ENCODE measurements at places on chromosomes 4 and X.
A peak's percentile ranks its signal among the peaks of the same experiment; 100 is the strongest.

DNA sequence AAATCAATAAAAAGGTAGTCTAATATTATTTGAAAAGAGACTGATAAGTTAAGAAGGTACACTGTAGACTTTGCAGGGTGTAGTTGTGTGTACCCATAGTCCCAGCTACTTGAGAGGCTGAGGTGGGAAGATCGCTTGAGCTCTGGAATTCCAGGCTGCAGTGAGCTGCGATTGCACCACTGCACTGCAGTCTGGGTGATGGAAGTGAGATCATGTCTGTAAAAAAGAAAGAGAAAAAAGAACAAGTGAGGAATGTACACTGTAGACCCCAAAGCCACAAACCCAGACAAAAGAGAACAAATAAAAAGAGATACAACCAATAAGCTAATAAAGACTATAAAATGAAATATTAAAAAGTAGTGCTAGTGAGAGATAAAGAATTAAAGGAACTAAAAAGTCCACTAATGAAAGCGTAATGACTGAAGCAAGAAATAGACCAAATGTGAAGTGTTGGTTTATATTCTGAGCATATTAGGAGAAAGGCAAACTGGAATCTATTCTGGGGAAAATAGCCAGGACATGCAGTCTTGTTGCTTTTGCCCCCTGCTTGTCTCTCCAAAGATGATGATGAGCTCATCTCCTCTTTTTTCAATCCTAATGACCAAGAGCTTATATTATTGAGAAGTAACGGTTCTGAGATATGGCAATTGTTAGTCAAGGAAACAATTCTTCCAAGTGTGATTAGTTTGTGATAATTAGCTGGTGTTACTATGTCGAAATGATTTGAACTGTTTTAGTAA, 19.1 kb downstream of the GSX2 start:
- no peak for DNase-seq

GRCh38 chr4:84051639-84052038, 447.5 kb downstream of the NKX6-1 start:
- DNase-seq, result no peak

DNA sequence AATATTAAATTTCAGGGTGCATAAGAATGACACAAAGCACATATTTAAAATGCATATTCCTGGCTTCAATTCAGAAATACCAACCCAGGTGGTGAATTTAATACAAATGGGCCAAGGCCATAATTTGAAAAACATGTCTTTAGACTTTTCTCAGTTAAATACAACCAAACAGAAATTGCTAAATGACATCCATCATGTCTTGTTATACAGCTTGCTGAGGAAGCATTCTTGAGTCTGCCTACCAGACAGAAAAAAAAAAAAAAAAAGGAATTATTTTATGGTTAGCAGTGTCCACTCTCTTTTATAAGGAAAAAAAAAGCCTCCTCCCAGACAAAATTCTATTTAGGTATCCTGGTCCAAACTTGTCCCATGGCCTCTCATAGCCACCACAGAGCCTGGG, 119.1 kb downstream of the PAPSS1 start:
- DNase-seq, result no peak

- no peak for DNase-seq
Measured at GRCh38 chr4:98210281-98210680, 50.9 kb upstream of the RAP1GDS1 start.

DNA sequence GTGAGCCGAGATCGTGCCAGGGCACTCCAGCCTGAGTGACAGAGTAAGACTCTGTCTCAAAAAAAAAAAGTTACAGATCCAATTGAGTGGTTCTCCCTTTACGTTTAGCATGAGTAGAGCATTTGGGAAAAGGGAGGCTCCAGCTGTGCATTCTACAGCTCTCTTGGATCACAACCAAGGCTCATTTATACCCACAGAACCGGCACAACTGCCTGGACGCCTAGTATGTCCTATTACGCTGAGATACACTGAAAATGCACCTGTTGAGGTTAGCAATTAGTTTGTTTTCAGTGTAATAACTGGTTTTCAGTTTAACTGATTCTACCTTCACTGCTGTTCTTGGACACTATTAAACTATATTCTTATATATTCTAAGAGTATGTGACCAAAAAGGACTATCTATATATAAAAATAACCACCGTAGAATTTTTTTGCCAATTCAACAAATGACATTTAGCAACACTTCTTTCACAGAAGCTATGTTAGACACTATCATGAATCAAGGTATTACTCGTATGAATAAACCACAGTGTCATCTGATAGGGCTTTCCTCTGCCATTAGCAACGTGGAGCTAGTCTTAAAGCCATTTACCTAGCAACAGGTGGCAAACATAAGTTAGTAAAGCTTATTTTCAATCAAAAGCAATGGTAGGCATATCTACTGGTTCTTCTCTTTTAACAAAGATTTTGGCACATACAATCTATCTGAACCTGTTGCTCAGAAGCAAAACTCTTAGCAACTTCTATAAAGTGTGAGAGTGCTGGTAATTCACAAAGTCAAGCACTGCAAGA, 3.6 kb downstream of the OTUD4 start:
- no peak for DNase-seq

DNA sequence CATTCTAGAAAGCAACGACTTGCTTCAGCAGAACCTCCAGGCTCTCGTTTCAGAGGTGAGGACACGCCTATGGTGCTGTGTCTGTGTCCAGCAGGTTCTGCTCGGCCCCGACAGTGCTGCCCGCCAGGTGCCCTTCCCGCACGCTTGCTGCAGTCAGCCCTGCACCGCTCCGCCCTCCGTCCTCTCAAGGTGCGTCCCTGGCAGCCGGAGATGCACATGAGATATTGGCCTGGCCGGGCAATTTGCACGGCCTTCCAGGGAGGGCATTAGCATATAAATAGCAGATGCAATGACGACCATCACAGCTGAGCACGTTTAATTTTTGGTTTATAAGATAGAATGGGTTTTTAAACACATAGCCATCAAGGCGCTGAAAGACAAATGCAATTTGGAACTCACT, 14.4 kb downstream of the UVSSA start:
- no peak for DNase-seq

DNA sequence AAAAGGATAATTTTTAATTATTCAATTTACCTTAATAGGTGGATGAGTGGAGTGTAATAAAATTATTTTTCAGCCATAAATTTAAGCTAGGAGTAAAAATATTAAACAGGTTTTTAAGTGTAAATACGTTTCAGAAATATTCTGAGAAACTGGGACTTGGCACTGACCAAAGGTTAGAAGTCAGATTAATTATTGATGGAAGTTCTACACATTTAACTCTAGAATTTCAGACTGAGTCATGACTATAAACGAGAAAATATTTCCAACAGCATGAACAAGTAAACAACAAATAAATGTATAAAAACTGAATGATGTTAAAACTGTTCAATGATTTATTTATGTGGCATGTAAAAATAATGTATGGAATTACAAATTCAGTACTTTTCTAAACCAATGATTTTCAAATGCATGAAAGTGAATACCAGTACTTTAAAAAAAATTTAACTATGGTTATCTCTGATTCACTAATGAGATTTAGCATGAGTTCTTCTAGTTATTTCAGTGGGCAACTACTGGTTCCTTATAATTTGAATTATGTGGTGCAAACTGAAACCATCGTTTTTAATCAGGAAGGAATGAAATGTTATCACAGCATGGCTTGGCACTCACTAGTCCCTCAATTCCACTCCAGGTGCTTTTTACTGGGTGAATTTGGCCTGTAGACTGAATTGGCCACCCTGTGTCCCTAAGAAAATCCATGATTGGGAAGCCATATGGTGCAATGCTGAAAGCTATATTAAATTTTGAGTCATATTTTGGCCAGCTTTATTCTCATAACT, 244.2 kb downstream of the FSTL5 start:
- DNase-seq, result no peak

DNA sequence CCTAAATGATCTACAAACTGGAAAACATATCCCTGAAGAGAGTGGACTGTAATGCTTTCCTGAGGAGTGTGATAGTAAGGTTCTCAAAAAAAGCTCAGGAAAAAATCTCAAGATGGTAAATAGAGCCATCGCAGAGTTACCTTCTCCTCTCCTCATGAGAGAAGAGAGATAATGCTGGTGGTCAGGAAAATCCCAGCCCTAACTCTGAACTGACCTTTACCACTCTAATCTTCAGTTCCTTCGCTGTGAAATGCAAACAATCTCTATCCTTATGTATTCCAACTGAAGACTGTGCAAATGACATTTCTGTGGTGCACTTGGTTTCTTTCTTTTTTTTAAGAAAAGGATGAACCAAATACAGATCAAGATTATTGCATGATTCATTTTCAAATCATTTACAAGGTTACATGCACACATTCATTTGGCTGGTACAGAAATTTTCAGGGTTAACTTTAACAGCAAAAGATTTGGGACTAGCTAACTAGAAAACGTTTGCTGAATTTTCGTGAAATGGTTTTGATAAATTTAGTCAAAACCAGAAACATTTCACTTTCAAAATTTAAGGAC, 8.3 kb downstream of the PPM1K start:
- DNase-seq, result no peak

- no peak for DNase-seq
Measured at GRCh38 chr4:73668782-73669201, 48.6 kb upstream of the RASSF6 start.

DNA sequence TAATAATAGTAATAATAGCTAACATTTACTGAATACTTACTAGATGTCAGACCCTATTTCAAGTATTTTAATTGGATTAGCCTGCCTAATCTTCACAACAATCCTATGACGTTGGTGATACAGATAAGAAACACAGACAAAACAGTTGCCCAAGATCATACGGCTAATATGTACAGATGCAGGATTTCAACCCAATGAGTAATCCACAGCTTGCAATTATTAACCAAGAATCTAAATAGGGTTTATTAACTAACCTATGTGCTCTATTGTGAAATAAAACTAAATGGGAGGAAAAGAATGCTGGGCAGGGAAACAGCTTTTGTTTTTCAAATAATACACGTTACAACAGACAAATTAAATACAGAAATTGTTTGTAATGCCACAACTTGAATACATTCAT, 23.4 kb downstream of the FBXO8 start:
- no peak for DNase-seq

GRCh38 chr4:30917946-30918345, 197.8 kb downstream of the PCDH7 start:
- DNase-seq, result no peak

GRCh38 chr4:81747242-81747930, 275.7 kb upstream of the RASGEF1B start:
- DNase-seq, result no peak

- DNase-seq, result no peak
Measured at GRCh38 chrX:154027986-154028385, 8.3 kb upstream of the IRAK1 start.

- DNase-seq, result no peak
Measured at GRCh38 chr4:41160856-41161255, 53.5 kb downstream of the APBB2 start.

DNA sequence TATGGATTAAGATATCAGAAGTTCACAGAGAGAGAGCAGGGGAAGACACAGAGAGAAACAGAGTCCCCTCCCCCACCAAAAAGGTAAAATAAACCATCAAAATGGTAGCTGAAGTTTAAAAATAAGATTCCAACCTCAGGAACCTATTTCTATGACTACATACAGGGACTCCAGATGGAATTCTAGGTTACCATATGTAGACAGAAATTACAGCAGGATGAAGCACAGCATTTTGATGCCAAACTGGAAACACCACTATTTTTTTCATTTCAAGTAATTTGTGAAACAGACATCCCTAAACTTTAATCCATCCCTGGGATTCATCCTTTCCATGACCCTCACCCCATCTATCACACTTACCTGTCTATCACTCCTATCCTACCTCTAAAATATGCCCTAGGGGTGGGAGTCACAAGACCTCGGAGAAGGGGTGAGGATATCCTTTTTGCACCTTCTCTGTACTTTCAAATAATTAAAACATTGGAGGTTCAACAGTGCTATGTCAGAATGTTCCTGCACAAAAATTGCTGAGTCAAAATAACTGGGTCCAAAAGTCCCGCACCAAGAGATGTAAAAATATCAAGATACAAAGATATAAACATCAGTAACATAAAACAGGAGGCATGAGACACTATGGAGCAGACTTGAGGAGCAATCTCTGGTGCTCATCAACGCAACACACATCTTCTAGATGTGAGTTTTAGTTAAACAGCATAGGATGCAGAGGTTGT, 344.5 kb upstream of the RASGEF1B start:
- DNase-seq, result no peak

GRCh38 chr4:139175646-139176301, 1.2 kb downstream of the ELF2 start:
- DNase-seq, result no peak

GRCh38 chr4:47462799-47463234, 685 bp downstream of the COMMD8 start:
- no peak for DNase-seq

DNA sequence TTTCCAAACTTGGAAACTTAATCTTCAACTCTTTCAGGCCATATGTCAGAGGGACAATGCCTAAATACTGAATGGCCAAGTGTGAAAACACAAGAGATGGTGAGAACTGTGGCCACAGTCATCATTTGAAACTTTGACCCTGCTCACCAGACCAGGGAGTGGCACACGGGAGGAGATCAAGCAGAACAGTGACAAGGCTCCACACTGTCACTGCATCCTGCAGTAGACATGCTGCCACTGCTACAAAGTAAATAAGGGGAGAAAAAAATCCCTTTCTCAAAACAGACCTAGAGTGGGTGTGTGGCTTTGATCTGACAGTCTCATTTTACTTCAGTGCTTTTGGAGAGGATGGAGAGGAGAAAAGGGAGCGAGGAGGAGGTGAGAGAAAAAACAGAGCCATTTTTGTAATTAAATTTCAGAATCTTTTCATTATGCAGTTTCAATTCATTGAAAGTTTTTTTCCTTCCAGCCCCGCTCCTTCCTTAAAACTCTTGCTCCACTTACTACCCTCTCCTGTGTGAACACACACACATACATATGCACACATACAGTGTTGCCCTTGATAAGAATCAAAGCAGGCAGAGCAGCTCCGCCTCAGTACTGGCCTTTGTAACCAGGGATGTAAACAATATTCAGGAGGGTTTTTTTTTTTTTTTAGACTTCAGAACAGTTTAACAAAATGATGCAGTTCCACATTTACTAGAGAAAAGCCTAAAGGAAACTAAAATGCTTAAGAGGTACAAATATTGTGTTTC, 34.4 kb downstream of the NEXMIF start:
- DNase-seq, result no peak

DNA sequence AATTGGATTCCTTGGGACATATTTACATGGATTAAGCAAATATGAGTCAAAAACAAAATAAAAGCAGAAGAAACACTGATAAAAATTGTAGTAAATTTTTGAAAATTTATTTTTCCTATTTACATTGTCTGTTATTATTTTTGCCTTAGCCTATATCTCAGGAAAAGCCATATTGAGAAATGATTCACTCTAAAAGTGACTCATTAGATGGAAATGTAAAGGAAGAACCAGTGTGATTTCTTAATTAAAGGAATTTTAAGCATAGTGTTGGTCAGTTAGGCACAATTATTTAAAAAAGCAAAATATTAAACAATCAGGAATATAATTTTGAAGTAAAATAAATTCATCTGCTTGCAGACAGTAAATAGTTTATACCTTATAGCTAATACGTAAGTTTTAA, 167.4 kb upstream of the NAP1L5 start:
- DNase-seq, result no peak

GRCh38 chrX:53280331-53281320, 758 bp downstream of the IQSEC2 start:
- DNase-seq, result peak; percentile 8

GRCh38 chr4:80361329-80361900, 25.9 kb downstream of the CFAP299 start:
- no peak for DNase-seq

GRCh38 chr4:186587416-186588018, 32.1 kb upstream of the MTNR1A start:
- DNase-seq, result no peak

- DNase-seq, result no peak
Measured at GRCh38 chrX:905848-906566, 275.4 kb downstream of the SHOX start.

All from gastrocnemius medialis (tissue), 4 donors.